Esophagus muscularis mucosa (tissue), 4 donors: ENCODE measurements at places on chromosomes 6 and 20. TPM values are rescaled to one million over a fixed set of nuclear protein-coding genes. Genes with fewer than 3 reads are reported as not detected.

The NNAT gene
- 8.3 TPM for total RNA-seq

The MYH7B gene
- total RNA-seq = 0.33 TPM

The POPDC3 gene
- total RNA-seq = not detected

The LGSN gene
- total RNA-seq = not detected

GRCh38 chr20:18571009-18571408 is 3.8 kb downstream of the SMIM26 start:
- DNase-seq = no peak

GRCh38 chr6:105611606-105612005 is 208.7 kb upstream of the PREP start:
- no peak for DNase-seq
